ENCODE measurements at places on chromosomes 12 and 14.

GRCh38 chr12:130818272-130818634 lies 20.8 kb downstream of the STX2 start:
- DNase-seq, result no peak

DNA sequence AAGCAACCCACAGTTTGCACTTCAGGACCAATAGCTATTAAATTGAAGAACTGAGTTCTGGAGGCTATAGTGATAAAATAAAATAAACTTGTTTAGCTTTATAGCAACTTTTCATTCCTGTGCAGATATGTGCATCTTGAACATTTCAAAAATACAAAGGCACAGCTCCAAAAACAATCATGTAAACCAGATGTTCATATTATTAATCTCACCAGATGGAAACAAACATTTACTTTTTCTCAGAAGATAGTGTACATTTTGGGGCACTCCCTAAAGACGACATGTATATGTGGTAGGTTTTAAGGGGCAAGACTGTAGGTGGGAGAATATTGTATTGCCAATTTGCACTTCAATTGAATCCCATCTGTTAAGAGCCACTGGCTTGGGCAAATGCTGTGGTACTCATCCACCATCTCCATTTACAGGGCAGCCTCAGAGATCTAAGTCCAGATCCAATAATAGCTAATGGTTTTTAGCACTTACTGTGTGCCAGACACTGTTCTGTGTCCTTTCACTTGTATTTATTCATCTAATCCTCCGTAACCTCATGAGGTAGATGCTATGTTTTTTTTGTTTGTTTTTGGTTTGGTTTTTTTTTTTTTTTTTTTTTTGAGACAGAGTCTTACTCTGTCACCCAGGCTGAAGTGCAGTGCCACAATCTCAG lies 49.1 kb downstream of the PTGER2 start:
- DNase-seq, result no peak

DNA sequence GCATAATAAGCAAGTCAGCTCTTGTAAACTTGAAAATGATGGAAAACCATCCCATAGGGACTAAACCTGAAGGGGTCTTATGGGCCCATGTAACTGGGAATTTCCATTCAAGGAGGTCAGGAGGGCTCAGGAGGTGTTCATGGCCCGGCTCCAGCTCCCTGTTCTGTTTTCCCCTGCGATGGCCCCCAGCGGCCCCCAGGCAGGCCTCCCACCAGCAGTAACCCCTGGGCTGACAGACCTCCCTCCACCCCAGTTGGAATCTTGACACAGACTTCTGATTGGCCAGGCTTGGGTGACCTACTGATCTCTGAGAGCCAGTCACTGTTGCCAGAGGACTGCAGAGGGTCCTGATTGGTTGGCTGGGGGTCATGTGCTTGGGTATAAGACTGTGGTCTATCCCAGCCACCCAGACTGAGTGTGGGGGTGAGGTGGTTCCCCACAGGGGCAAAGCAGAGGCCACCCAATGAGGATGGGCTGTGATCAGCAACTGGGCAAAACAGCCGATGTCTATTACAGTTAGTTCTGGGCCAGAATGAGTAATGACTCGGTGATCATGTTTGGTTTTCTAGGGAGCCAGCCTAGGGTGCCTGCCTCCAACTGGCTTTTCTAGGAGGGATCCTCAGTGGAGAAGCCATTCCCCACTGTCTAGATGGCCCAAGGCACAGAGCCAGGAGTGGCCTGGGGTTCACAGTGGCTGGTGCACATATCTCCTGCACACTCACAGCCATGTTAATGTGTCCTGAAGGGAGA lies 27.0 kb downstream of the RHOF start:
- DNase-seq, result no peak

- DNase-seq, result no peak
Measured at GRCh38 chr14:90452366-90452765, 55.5 kb downstream of the CALM1 start.
